ENCODE measurements at places on chromosomes 6 and 20. TPM values are rescaled to one million over a fixed set of nuclear protein-coding genes. Genes with fewer than 3 reads are reported as not detected.

NFKBIL1 gene
- 12.9 TPM for total RNA-seq

ZC3H12D gene
- total RNA-seq = 0.10 TPM

DNA sequence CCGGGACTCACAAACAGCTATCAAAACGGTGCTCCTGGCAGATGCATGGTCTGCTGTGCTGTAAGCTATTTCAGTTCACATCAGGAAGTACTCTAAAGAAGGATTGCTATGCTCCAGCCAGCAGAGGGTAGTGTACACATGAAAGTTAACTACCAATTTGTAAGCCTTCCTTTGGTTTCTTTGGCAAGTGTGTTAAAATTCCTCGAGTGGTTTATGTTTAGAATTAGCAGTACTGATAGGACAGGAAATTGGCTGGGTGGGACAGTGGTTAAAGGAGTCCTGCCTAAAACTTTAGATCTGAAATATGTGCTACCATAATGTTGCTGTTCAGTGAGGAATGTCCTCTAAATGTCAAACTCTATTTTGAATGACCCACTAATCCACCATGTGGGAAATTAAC, 47.4 kb downstream of the TRMT11 start:
- peak; percentile 83 for DNase-seq

ZNF334 gene
- 0.14 TPM for total RNA-seq

GRCh38 chr6:155117256-155117655, 122.1 kb downstream of the TIAM2 start:
- DNase-seq = peak; percentile 23

MTG2 gene
- total RNA-seq = 18.0 TPM

OR2H1 gene
- not detected for total RNA-seq

GRCh38 chr6:137910424-137910834, 43.4 kb downstream of the TNFAIP3 start:
- DNase-seq = peak; percentile 28

- no peak for DNase-seq
Observed at GRCh38 chr6:118661831-118662230, 10.4 kb upstream of the CEP85L start.

CLDN20 gene
- not detected for total RNA-seq

DNA sequence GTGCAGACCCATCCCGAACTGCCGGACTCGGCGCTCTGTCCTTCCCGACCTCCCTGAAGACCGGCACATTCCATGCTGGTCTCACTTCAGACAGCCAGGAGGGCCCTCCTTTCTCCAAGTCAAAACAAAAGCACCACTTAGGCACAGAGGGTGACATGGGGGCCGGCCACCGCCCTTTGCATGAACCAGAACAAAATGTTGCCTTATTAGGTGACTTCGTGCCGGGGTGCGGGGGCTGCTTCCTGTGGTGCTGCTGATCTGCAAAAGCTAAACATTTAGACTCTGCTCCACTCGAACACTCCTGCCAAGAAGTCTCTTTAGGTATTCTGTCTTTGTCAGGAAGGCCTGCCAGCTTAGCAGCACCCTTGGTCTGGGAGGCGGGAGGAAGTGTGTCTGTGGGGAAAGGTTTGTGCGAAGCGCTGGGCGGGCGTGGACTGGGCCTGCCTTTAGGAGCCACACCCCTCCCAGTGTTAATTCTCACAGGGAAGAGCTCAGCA, 133.8 kb downstream of the SMOC2 start:
- DNase-seq = no peak

SNAP25 gene
- 1.2 TPM for total RNA-seq

PLA2G7 gene
- total RNA-seq = not detected

GRCh38 chr20:48632825-48633619, 194.8 kb downstream of the PREX1 start:
- DNase-seq = no peak

Measured in H4 (cell line).